ENCODE measurements at places on chromosomes 7 and 10. TPM values are rescaled to one million over a fixed set of nuclear protein-coding genes. Genes with fewer than 3 reads are reported as not detected.

The TMEM176B gene
- total RNA-seq = not detected

GRCh38 chr10:70684374-70684773 lies 12.1 kb downstream of the ADAMTS14 start:
- H3K27ac ChIP-seq = no peak overlapping the region
- H3K4me3 ChIP-seq = no peak overlapping the region
- DNase-seq = no peak
- H3K4me1 ChIP-seq = peaks cover 11% of the 10 kb centered on the region
- H3K27me3 ChIP-seq = no peaks in the 10 kb centered on the region
- no peaks in the 10 kb centered on the region for H3K36me3 ChIP-seq

DNA sequence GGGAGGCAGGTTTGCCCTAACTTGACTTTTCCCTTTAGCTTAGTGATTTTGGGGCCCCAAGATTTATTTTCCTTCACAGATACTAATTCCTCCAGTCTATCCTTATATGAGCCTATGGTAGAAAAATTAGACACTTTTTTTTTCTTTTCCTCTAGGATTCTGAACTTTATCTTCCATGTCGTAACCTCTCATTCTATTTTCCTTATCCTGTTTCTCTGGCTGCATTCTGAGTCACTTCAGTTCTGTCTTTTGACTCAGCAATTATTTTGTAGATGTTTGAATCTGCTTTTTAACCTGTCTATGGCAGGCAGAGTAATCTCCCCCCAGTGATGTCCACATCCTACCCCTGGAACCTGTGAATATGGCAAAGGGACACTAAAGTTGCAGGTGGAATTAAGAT lies 7.1 kb upstream of the NOD1 start:
- DNase-seq = no peak
- no peak overlapping the region for H3K27ac ChIP-seq
- no peak overlapping the region for H3K4me3 ChIP-seq
- H3K27me3 ChIP-seq = no peaks in the 10 kb centered on the region

GRCh38 chr10:113479346-113480080 lies 73.3 kb upstream of the HABP2 start:
- no peak overlapping the region for H3K4me3 ChIP-seq
- no peaks in the 10 kb centered on the region for H3K4me1 ChIP-seq
- no peak for DNase-seq
- no peaks in the 10 kb centered on the region for H3K36me3 ChIP-seq
- peaks cover 5% of the 10 kb centered on the region for H3K27me3 ChIP-seq

DNA sequence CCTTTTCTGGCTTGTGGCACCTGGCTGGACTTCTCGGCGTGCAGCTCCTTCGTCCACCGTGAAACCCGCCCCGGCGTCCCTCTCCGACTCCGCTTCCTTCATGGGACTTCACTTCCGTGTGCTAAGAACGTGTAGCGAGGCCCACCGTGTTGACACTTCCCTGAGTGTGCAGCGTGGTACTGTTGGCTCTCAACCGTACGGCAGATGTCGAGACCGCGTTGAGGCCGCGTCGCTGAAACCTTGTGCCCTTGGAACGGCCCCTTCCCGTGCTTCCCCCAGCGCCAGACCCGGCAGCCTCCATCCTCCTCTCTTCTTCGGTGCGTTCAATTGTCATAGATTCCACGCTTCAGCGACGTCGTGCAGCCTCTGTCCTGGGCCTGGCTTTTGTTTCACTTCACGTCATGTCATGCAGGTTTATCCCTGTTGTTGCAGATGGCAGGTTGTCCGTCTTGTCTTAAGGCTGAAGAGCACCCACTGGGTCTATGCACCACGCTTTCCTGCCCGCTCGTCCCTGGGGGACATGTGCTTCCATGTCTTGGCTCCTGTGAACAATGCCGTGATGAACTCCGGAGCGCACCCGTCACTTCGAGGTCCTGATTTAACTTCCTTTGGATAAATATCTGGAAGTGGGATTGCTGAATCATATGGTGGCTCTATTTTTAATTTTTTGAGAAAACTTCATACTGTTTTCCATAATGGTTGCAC lies 465.3 kb downstream of the DNAJB6 start:
- H3K36me3 ChIP-seq = no peaks in the 10 kb centered on the region
- DNase-seq = no peak
- H3K4me1 ChIP-seq = no peaks in the 10 kb centered on the region
- H3K4me3 ChIP-seq = no peak overlapping the region
- H3K27ac ChIP-seq = no peak overlapping the region

DNA sequence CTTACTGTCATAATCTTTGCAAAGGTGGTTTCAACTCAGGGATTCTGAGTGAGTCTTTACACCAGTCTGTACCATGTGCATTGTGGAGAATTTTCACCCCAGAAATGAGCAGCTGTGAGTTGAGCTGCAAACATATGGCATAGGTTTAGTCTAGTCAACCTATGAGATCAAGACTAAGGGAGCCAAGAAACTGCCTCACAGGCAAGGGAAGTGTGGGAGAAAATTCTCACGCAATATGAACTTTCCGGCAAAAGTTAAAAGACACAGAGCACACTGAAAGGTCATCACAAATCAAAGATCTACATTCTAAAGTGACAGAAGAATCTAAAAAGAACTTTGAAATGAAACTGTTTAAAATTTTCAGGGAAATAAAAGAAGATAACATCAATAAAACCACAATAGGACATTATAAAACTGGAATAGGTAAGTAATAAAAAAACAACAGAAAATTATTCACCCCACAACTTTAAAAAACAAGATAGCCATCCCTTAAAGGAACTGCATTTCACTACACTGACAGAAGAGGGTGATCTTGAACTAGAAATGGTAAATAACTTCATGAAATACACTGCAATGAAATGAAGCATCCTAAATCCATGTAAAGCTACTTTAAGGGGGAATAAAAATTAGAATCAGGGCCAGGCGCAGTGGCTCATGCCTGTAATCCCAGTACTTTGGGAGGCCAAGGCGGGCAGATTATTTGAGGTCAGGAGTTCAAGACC lies 63.5 kb downstream of the LGI1 start:
- no peak overlapping the region for H3K4me3 ChIP-seq
- no peaks in the 10 kb centered on the region for H3K4me1 ChIP-seq
- no peak for DNase-seq
- peaks cover 32% of the 10 kb centered on the region for H3K27me3 ChIP-seq
- no peak overlapping the region for H3K27ac ChIP-seq
- no peaks in the 10 kb centered on the region for H3K36me3 ChIP-seq

- H3K4me1 ChIP-seq = peaks cover 4% of the 10 kb centered on the region
- no peaks in the 10 kb centered on the region for H3K36me3 ChIP-seq
- no peak overlapping the region for H3K27ac ChIP-seq
- no peak overlapping the region for H3K4me3 ChIP-seq
- no peak for DNase-seq
These were observed 91.9 kb downstream of the MYL10 start for GRCh38 chr7:101537205-101537604.

- DNase-seq = no peak
- no peaks in the 10 kb centered on the region for H3K36me3 ChIP-seq
- no peak overlapping the region for H3K27ac ChIP-seq
- H3K4me1 ChIP-seq = no peaks in the 10 kb centered on the region
- no peak overlapping the region for H3K4me3 ChIP-seq
These were observed 503.2 kb upstream of the MKI67 start for GRCh38 chr10:128629111-128630096.

DNA sequence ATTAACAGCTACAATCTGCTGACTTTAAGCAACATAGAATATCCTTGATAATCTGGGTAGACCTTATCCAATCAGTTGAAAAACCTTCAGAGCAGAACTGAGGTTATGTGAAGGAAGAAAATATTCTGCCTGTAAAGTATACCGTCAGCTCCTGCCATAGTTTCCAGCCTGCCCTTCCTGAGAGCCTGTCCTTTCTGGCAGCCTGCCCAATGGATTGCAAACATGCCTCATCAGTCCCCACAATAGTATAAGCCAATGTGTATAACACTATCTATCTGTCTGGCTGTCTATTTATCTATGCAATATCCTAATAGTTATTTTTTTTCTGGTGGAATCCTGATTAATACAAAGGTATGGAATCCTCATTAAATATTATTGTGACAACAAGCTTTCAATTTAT lies 489.2 kb upstream of the KCND2 start:
- H3K27ac ChIP-seq = no peak overlapping the region
- DNase-seq = no peak
- H3K36me3 ChIP-seq = no peaks in the 10 kb centered on the region
- H3K27me3 ChIP-seq = no peaks in the 10 kb centered on the region
